ENCODE measurements at places on chromosomes 1 and 21.

- H3K4me1 ChIP-seq = no peaks in the 10 kb centered on the region
- H3K27ac ChIP-seq = no peak overlapping the region
- no peak for DNase-seq
- H3K4me3 ChIP-seq = no peak overlapping the region
These were observed 333.0 kb downstream of the PAPPA2 start for GRCh38 chr1:176795929-176796328.

DNA sequence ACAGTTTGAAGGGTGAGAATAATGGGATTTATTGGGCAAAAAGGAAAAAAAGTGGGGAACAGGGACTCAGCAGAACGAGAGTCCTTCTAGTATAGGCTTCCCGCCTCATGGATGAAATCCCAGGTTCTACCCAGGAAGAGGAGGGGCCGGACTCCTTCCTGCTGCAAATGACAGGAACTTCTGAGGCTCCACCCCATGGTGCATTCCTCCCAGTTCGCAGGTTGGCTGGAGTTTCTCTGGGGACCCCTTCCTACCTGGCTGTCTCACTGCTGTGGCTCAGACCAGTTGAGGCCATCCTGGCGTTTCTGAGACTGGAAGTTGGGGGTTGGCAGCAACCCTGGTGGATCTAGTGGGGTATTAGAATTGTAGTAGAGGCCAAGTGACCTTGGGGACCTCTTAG, 27.5 kb downstream of the CNIH3 start:
- peaks cover 3% of the 10 kb centered on the region for H3K4me1 ChIP-seq
- no peak for DNase-seq
- no peaks in the 10 kb centered on the region for H3K27me3 ChIP-seq

DNA sequence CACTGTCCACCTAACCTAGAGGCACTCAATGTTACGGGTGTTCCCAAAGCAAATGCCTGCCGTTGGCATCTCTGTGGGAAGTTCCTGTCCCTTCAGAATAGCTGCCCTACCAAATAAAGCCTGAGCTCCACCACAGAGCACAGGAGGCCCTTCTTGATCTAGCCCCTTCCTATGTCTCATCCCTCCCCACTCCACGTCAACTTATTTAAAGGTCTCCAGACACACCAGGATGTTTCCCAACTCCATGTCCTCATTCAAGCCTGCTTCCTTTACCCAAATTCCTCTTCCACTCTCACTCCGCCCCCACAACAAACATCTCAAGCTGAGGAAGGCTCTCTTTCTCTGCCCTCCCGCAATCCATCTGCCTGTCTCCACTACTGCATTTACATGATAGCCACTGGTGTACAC, 87.7 kb downstream of the TGFBR3 start:
- peaks cover 11% of the 10 kb centered on the region for H3K36me3 ChIP-seq
- no peaks in the 10 kb centered on the region for H3K27me3 ChIP-seq
- H3K4me1 ChIP-seq = peaks cover 21% of the 10 kb centered on the region
- no peak overlapping the region for H3K4me3 ChIP-seq
- no peak overlapping the region for H3K27ac ChIP-seq

DNA sequence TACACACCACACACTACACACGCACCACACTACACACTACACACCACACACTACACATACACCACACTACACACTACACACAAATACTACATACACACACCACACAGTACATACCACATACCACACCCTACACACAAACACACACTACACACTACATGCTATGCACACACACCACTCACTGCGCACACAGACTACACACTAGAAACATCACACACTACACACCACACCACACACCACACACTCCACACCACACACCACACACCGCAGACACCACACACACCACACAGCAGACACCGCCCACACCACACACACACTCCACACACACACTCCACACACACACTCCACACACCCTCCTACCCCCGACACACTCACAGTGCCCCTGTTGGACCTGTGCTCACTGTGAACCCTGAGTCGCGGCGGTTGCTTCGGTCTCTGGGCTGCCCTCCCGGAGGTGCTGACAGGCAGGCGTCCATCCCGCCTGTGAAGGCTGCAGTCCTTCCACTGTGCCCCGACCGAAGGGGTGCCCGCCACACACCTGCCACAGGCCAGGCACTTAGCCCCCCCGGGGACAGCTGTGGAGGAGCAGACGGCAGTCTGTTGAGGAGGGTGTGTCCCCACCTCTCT, 21.4 kb downstream of the TFF3 start:
- peaks cover 58% of the 10 kb centered on the region for H3K36me3 ChIP-seq
- no peak overlapping the region for H3K4me3 ChIP-seq
- no peak for DNase-seq
- H3K27ac ChIP-seq = no peak overlapping the region
- H3K4me1 ChIP-seq = no peaks in the 10 kb centered on the region
- H3K27me3 ChIP-seq = no peaks in the 10 kb centered on the region

- H3K4me3 ChIP-seq = no peak overlapping the region
- H3K36me3 ChIP-seq = no peaks in the 10 kb centered on the region
- H3K27me3 ChIP-seq = no peaks in the 10 kb centered on the region
- DNase-seq = no peak
- no peak overlapping the region for H3K27ac ChIP-seq
These were observed 72.9 kb downstream of the SIK1 start for GRCh38 chr21:43354026-43354420.
